ENCODE measurements at places on chromosomes 2 and 18.

DNA sequence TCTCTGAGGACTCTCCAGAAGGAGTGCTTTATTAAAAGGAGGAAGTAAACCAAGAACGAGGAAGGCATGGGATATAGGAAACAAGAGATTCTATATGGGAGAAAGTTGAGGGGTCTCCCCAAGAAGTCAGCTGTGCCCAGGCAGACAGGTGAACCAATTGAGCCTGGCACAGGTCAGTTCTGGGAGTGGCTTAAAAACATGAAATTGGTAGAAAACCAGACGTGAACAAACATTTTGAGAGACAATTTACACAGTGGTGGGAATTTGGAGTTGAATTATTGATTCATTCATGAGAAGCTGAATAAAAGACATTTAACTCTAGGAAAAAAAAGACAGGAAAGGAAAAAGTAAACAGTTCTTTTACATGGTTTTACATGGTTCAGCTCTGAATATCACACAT lies 16.4 kb downstream of the PLEKHH2 start:
- no peak for DNase-seq

DNA sequence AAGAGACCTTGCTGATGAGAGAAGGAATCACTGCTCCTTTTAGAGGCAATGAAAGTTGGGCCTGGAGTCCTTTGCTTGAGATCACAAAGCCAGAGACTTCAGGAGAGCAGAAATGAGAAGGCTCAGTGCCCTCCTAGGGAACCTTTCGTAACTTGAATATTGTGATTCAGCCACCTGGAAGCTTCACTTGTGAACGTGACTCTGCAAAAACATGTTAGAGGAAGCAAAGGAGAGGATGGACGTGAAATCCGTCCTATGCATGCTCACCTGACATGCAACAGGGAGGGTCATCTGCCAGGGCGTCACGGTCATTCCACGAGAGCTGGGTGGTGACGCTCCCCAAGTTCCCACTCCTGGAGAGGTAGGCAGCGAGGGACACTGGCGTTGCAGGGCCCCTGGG lies 243.6 kb downstream of the AGAP1 start:
- DNase-seq: no peak

DNA sequence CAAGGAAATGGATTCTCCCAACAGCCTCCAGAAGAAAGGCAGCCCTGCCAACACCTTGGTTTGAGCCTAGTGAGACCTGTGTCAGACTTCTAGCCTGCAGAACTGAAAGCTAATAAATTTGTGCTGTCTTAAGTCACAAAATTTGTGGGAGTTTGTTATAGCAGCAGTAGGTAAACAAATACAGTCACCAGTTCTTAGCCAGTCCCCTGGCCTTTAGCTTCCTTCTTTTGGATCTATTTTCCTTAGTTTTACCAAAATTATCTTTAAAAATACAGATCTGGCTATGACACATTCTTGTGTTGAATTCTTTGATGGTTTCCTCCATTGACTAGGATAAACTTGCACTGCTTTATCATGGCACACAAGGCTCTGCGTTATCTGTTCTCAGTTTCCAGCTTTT lies 697.9 kb upstream of the FANCL start:
- DNase-seq: no peak

DNA sequence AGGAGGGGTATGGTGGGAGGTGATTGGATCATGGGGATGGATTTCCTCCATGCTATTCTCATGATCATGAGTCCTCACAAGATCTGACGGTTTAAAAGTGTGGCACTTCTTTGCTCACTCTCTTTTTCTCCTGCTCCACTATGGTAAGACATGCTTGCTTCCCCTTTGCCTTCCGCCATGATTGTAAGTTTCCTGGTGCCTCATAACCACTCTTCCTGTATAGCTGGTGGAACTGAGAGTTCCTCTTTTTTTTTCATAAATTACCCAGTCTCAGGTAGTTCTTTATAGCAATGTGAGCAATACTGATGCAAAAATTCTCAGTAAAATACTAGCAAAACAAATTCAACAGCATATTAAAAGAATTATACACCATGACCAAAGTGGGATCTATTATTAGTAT lies 728.5 kb upstream of the SLC8A1 start:
- no peak for DNase-seq

- no peak for DNase-seq
Measured at GRCh38 chr2:72118386-72118785, 29.3 kb downstream of the CYP26B1 start.

GRCh38 chr2:149732730-149733290 lies 145.2 kb upstream of the MMADHC start:
- no peak for DNase-seq

DNA sequence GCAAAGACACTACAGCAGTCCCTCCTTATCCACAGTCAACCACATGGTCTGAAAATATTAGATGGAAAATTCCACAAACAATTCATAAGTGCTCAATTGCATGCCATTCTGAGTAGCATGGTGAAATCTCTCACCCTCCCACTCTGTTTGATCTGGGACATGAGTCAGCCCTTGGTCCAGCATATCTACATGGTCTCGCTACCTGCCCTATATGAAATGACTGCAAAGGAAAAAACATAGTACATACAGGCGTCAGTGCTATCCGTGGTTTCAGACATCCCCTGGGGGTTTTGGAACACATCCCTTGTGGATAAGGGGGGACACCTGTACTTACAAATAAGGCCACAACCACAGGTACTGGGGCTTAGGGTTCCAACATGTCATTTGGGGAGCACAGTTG lies 73.7 kb downstream of the CABLES1 start:
- DNase-seq: peak; percentile 44

DNA sequence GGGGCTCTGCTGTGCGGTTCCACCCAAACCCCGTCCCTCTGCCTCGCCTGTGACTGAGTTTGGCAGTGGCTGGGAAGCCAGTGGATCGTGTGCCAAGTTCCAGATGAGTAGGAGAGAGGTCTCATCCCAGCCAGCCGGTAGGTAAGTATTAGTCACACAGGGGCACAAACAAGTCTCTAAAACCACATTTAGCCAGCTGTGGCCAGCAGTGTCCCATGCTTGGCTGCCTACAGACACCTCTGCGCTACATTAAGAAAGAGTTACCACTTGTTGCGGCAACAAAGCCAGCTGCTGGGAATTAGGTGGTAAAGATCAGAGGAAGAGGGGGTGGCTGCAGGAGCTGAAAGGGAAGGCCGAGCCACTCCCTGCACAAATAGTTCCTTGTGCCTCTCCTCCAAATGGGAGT lies 81.2 kb downstream of the GATA6 start:
- DNase-seq: peak; percentile 20

GRCh38 chr2:64593035-64593655 lies 60.6 kb downstream of the SERTAD2 start:
- peak; percentile 22 for DNase-seq

DNA sequence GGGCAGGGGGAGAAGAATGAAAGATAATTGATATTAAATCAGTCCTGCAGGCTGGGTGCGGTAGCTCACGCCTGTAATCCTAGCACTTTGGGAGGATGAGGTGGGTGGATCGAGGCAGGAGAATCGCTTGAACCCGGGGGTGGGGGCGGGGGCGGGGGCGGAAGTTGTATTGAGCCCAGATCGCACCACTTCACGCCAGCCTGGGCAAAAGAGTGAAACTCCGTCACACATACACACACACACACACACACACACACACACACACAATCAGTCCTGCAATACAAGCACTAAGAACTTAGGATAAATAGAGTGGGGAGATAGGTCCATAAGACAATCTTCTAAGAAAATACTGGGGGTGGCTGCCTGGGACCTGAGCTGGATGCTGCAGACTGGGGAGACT lies 15.1 kb upstream of the PKDCC start:
- DNase-seq: no peak

DNA sequence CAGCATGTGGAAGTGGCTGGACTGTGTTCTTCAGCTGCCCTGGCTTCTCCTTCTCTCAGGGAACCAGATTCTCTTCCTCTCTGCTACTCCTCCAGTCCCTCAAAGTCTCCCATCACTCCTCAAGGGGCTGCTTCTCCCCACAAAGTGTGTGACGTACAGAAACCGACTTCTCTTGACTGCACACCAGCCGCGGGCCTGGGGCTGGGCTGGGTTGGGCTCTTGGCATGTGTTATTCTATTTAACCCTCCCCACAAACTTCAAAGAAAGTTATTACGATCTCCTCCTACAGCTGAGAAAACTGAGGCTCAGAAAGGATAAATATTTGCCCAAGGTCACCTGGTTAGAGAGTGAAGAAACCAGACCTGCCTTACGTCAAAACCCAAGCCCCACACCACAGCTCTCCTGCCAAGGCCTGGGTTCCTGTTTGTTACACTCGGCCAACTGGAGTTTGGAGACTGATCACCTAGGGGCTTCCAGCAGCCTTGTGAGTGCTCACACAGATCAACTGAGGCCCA lies 269.0 kb downstream of the TFCP2L1 start:
- DNase-seq: no peak

GRCh38 chr2:113901943-113902342 lies 12.1 kb downstream of the ACTR3 start:
- no peak for DNase-seq

DNA sequence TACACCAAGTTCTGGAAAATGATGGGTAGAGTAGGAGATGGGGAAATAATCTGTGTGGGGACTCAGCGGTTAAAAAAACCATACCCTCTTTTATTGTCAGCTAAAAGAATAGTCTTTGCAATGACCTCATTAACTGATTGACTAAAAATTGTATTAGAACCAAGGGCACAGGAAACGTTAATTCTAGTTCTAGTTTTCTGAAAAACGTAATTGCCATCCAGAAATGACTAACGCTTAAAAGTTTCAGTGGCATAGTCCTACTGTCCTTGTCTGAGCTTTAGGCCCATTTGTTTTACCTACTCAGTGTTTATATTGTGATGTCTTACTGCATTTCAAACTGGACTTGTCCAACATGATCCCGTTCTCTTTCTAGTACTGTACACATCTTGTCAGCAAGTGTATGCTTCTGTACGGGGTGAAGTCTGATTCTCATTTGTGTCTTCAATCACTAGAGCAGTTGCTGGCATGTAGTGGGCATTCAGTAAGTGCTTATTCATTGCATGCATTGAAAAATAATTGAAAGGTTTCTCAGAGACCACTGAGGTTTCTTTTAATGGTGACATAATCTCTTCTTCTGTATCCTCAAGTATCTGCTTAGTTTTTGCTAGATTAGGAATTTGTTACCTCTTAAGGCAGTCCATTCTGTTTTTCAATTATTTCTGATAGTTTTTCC lies 81.5 kb downstream of the ZNF407 start:
- DNase-seq: no peak

DNA sequence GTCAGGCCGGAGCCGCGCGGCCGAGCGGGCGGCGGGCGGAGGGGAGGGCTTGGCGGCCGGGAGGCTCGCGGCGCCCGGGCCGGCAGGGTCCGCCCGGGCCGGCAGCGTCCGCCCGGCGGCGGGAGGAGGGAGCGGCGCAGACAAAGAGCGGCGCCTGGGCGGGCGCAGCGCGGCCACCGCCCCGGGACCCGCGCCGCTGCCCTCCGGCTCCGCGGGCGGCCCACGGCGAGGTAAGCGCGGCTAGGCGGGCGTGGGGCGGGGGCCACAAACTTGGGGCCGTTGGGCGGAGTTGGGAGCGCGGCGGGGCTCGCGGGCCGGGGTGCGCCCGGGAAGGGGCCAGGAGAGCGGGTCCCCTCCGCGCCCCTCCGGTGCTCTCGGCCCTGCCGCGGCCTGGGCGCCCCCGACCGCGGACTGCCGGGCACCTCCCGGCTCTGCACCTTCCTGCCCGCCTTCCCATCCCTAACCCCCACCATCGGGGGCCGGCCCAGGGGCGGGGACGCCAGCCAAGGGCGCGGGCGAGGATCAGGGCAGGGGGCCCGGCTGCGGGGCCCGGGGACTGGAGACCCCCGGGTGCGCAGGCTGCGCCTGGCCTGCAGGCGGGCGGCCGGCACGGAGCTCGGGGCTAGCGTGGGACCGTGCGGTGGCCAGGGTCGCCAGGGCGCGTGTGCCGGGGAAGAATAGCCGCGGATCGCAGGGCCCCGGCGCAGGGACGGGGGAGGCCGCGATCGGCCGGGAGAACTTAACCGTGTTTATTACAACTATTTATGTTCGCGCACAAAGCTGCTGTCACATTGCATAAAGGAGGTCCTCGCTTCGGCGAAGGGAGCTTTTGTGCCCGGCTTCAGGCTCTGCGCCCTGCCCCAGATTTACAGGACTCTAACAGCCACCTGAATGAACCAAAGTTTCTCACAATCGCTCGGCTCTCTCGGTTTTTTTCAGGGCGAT lies at the start of gene NCK2:
TSS of gene NCK2 (plus strand) at position 4 of the 945 bp plus-strand sequence. CDS start 110,152 bp downstream, outside the sequence.
- peak; percentile 34 for DNase-seq

DNA sequence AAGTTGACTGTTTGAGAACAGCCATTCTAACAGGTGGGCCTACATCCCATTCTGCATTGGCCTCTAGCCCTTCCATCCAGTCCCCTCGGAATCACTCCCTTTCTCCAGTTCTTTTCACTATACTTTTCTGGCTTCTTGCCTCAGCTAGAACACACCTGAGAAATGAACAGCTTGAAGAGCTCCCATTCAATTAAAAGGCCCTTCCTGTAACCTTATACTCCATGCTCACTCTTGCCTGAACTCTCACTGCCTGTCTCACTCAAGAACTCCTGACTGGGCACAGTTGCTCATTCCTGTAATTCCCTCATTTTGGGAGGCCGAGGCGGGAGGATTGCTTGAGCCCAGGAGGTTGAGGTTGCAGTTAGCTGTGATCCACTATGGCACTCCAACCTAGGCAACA lies 23.6 kb downstream of the CHRNA1 start:
- DNase-seq: no peak

- no peak for DNase-seq
Measured at GRCh38 chr18:74937291-74937690, 271.6 kb downstream of the PTGR3 start.

- DNase-seq: no peak
Measured at GRCh38 chr2:3154700-3155099, 222.9 kb downstream of the EIPR1 start.

DNA sequence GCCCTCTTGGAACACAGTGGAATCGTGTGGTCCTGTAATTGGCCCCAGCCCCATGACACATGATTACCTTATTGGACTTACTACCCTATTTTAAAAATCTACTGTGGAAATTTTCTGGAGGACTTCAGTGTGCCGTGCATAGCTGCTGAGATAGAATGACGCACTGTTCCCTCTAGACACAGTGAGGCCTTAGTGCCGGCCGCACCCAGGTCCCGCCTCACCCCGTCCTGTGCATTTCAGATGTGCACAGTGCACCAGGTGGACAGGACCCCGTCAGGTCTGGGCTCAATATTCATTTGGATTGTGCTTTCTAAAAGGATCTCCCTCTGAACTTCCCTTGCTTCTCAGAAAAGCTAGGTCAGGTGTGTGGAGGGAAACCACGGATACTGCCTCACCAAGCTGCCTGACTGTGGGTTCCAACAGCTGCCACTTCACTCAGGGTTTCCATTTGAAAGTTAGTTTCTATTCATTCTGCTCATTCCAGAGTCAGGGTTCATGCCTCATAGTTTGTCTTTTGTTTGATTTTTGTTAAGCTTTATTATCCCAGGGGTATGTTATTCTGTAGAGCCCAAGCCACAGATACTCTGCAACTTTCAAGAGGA lies 155.8 kb downstream of the PTGR3 start:
- DNase-seq: no peak

DNA sequence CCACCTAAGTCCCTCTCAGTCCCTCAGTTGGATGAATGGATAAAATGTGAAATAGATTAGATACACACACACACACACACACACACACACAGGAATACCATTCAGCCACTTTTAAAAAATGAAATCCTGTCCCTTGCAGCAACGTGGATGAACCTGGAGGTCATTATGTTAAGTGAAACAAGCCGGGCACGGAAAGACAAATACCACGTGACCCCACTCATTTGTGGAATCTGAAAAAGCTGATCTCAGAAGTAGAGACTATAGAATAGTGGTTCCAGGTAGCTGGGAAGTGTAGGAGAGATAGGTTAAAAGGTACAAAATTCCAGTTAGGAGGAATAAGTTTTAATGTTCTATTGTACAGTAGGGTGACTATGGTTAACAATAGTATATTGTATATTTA lies 31.0 kb downstream of the TTC32 start:
- DNase-seq: no peak

Measured in cardiac fibroblast (primary cell).